ENCODE measurements at places on chromosomes 6 and 20.

- DNase-seq = no peak
Measured at GRCh38 chr6:155505608-155505989, 50.0 kb upstream of the NOX3 start.

DNA sequence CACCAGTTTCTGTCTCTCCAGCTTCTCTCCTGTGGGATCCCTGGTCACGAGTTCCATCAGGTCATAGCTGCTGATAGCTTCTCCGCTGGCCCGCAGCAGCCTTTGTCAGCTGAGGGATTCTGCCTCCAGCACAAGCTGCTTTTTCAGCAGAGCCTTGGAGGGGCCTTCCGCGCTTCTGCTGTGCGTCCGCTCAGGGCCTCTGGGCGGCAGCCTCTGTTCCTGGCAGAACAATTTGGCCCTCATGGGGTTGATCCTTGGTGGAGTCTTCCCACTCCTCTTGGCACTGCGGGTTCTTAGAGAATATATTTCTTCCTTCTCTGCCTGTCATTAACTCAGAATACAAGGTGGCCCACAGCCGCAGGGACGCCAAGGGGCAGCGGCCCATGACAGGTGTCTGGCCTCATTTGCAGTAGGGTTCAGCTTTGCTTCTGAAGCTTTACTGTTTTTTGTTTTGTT is 158.8 kb downstream of the DTNBP1 start:
- no peak for DNase-seq

DNA sequence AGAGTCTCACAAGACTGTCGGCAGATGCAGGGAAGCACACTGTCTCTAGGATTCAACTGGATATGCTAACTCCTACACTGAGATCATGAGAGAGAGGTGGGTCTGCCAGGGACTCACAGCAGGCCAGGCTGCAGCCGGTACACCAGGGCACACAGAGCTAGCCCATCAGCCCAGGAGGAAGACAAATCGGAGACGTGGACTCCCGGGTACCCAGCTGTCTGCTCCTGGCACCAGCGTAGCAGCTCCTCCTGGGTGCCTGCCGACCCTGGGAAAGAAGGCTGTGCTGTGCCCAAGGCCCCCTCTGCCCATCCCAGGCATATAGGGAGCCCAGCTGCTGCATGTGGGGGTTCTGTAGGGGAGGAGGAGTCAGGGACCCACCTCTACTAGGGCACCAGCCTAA is 7.0 kb downstream of the MICAL1 start:
- DNase-seq = no peak

- no peak for DNase-seq
Measured at GRCh38 chr6:34319471-34319885, 70.7 kb upstream of the SMIM29 start.

DNA sequence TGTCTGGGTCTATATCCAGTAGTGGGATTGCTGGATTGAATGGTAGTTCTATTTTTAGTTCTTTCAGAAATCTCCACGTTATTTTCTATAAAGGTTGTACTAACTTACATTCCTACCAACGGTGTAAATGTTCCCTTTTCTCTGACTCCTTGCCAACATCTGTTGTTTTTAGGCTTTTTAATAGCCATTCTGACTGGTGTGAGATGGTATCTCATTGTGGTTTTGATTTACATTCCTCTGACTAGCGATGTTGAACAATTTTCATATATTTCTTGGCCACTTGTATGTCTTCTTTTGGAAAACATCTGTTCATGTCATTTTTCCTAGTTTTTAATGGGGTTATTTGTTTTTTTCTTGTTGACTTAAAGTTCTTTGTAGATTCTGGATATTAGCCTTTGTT is 99.3 kb downstream of the BMP2 start:
- DNase-seq = no peak

- no peak for DNase-seq
Measured at GRCh38 chr6:112016320-112016719, 37.6 kb upstream of the CCN6 start.

DNA sequence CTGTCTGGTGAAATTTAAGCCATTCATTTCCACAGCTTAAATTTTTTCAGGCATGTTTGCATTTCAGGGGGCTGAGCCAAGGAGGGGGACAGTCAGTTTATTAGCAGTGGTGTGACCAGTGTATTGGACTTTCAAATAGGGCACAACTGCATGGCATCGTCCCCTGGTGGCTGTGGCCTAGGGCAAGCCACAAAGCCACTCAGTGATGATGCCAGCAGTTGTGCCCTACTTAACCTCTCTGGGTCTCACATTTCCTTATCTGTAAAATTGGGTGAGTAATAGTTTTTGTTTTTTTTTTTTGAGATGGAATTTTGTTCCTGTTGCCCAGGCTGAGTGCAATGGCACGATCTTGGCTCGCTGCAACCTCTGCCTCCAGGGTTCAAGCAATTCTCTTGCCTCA is 48.0 kb downstream of the CDC5L start:
- no peak for DNase-seq

DNA sequence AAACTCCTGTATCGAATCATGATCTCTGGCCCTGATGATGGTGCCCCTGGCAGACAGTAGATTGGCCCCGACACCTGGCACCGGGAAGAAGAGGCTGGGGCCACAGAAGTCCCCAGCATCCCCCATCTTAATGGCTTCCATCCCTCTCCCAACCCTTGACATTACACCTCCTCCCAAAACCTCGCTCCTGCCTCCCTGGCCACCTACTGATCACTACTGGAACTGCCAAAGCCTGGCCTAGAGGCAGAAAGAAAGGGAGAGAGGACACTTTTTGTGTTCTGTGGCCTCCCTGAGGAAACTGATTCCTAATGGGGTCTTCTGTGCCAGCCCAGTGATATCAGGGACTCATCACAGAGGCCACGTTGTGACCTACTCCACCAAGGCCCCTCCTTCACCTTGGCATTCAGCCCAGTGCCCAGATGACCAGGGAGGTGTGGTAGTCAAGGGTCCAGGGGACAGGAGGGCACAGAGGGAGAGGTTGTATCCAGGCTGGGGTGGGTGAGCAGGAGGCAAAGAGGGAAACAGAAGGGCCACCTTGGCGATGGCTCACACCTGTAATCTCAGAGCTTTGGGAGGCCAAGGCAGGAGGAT is 6.1 kb downstream of the C20orf173 start:
- peak; percentile 54 for DNase-seq

- no peak for DNase-seq
Measured at GRCh38 chr6:143842461-143842901, 657 bp upstream of the LTV1 start.

DNA sequence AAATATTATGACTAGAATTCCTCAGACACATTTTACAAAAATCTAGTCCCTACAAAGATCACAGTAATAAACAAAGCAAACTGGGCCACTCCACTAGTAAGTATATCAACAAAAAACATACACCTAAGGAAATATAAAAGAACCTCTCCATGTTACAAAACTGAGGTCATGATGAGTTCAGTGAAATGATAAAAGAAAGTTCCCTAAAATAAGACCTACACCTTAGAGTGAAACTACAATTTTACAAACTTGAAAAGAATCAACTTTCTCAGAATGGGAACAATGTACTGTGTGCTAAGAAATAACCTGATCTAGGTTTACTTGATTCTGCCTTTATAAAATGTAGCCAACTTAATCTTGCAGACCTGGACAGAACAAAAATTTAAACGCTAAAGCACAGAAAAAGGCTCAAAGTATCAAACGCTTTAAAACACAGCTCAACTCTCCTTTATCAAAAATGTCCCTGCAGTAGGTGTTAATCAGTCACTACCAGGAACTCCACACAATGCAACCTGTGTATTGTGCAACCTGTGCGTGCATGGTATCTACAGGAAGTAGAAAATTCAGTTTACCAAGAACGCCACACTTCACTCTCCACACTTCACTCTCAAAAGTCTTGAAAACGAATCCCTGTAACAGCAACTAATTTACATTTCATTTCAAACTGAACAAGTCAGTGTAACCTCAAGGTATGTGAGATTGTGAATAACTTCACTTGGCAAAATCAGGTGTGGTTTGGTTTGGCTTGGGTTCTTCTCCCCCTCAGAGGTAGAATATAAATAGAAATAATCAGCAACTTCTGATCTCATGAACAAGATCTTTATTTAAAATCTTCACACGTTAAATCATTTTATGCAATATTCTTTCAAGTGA is 1.8 kb downstream of the RALGAPA2 start:
- DNase-seq = peak; percentile 60

DNA sequence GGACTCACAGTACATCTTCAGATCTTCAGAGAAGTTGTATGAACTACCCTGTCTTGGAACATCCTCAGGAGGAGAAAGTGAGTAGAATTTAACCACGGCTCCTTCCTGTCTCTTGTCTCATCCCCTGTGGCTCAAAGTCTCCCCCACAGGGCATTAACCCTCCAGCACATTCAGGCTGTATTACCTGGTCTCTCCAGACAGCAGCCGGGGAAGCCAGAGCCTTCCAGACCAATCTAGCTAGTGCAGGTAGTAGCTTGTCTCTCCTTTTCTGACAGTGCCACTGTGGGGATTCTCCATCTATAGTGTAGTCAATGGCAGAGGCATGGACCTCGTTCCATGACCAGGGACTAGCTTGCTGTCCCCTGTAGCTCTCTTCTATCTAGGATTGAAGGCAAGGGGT is 16.9 kb upstream of the ELMO2 start:
- DNase-seq = no peak

- DNase-seq = no peak
Measured at GRCh38 chr6:48814957-48815356, 648.1 kb downstream of the MMUT start.

DNA sequence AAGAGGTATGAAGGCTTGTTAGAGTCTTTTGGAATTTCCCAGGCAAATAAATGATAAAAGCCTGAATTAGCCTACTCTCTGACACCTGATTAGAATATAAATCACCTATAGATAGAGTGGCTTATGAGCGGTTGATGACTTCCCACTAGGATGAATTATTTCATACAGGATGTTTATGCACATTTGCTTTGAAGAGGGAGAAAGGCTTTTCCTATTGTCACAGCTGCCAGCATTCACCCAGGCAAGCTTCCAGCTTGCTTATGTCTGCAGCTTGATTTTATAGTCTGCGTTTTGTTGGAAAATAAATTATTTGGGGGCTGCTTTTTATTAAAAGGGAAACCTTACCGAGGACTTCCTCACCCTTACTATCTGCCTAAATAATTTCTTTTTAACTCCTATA is 51.3 kb upstream of the EIF2S2 start:
- DNase-seq = no peak

GRCh38 chr20:58162986-58163385 is 65.5 kb downstream of the ANKRD60 start:
- DNase-seq = no peak

DNA sequence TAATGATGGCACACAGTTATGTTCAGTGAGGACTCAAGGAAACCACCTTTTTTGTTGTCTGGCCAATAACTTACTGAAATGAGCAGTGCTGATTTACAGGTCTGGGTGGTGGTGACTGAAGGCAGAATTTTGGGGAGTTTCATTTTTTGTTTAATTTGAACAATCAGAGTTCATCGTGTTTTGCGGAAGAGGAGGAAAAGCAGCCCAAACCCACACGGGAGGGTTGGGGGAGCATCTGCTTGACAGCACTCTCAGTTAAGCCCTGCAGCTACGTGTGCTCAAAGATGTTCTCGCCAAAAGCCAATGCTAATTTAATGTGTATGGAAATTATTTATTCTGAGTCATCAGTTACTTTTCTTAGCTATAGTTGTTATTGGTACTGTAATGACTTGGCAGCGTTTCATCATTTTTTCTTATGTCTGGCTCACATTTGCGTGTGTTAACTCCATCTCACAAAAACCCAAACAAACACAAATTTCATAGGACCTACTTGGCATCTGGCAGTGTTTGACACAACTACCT is 89.2 kb downstream of the UST start:
- DNase-seq = no peak

DNA sequence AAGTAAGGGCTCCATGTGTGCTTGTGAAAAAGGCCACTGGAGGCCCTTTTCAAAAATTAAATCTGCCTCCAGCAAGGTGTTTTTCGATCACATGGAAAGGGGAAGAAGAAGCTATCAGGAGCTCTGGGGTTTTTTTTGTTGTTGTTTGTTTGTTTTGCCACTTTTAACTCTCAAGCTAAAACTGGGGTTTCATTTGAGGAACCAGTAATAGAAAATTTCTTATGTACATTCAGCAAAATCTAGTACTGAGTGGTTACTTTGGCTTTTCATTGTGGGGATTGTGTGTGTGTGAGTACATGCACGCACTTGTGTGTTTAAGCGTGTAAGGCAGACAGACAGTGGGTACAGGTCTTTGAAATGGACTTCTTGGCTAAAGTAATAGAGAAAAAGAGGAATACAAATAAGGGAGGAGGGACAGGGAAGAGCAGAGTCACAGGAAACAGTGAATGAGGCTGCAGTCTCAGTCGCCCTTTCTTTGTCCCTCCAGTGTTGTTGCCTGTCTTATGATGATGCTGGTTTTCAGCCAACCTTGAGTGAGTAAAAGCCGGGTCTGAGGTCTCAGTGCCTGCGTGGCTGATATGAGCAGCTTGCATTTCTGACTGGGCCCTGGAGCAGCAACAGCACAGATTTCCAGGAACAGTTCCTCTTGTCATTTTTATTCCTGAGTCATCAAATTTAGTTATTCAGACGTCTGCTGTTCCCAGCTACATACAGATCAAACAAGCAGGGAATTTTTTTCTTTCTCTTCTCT is 26.2 kb downstream of the SLC16A10 start:
- peak; percentile 28 for DNase-seq

DNA sequence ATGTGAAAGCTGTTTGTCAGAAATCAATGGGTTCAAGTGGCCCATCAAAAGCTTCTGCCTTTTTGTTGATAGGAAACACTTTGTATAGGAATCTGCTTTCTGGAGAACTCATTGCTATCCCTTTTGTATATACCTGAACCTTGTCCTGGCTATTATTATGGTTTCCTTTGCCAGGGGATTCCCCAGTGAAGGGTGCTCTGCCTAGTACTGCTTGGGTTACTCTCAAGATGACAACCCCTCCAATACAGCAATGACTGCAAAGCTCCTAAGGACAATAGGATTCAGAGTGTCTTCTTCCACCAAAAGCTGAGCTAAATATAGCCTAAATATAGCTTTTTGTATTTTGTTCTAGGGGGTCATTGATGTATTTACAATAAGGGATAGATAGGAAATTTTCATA is 54.0 kb upstream of the PTPRK start:
- no peak for DNase-seq

DNA sequence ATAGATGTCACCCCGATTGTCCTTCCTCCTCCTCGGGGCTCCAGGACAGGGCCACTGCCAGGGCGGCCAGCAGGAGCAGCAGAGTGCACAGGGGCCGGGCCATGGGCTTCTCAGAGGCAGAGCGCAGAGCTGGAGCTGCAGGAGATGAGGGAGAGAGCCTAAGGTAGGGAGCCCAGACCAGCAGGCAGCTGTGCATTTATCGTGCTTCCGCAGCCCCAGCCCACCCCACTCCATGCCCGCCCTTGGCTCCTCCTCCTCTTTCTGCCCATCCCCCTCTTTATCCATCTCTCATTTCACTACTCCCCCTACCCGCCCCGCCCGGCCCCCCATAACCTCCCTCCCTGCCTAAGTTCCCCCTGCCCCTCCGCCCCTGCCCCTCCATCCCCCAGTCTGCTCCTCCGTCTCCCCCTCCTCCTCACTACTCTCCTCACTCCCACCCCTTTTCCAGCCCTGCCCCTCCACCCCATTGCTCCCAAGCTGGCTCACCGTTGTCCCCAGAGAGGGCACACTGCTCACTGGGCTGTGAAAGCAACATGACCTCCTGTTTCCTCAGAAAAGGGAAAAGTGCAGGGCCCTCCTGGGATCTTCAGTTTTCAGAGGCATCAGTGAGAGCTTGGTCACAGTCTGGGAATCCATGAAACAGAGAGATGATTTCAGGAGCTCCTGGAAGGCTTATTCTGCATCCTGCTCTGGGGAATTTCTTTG is 25.5 kb upstream of the CST1 start:
- no peak for DNase-seq

Measured in activated naive CD4-positive, alpha-beta T cell treated with anti-CD3 and anti-CD28 coated beads, Interleukin-2, amount 10 ng/mL, durations not matched to agents 7 days and 5 days (primary cell).